ENCODE measurements at places on chromosomes 5 and 9. TPM values are rescaled to one million over a fixed set of nuclear protein-coding genes. Genes with fewer than 3 reads are reported as not detected.

The SAXO1 gene
- not detected for polyA plus RNA-seq

The F2RL2 gene
- not detected for polyA plus RNA-seq

The TAS2R1 gene
- polyA plus RNA-seq: not detected

The OR2V1 gene
- polyA plus RNA-seq: not detected

DNA sequence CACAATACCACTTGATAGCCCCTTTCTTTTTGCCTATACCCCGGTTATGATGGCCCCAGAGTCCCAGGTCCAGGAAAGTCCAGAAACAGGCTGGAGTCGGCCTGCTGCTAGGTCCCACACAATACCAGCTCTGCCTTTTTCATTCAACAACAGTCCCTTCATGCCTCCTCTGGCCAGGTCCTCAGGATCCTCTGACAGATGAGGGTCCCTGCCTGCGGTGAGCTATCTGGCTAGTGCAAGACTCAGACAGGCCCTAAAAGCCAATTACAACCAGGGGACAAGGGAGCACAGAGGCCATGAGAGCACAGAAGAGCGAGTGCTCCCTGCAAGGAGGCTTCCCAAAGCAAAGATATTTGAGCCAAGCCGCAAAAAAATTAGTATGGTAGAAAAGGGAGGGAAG is 84.8 kb upstream of the ZBTB43 start:
- DNase-seq: no peak

GRCh38 chr5:148408092-148408491 is 24.3 kb downstream of the FBXO38 start:
- DNase-seq: no peak

DNA sequence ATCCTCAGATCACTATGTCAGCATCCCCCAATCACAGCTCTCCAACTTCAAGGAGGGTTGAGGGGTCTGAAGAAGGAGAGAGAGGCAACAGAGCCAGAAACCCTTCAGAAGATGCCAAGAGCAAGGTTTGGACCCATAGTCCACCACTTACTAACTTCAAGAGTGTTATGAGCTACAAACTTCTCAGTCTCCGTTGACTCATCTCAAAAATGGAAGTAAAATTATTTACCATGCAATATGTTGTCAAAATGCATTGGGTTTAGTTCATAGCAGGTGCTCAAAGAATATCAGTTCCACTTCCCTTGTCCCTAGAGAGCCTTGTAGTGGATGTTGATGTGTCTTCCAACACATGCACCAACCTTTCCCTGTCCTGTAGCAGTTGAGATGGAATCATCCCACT is 116.0 kb downstream of the KCNIP1 start:
- DNase-seq: no peak

- DNase-seq: no peak
Measured at GRCh38 chr5:53730943-53731342, 170.5 kb downstream of the NDUFS4 start.

DNA sequence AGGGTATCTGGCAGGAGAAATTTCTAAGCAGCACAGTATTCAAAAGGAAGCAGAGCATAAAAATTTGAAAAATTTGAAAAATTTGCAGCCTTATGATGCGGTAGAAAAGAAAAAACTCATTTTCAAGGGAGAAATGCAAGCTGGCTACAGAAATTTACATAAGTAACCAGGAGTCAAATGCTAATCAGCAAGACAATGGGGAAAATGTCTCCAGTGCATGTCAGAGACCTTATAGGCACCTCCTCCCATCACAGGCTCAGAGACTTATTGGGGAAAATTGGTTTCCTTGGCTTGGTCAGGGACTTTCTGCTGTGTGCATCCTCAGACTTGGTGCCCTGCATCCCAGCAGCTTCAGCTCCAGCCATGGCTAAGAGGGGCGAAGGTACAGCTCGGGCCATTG is 35.8 kb downstream of the IZUMO3 start:
- DNase-seq: no peak

- DNase-seq: no peak
Measured at GRCh38 chr5:95130941-95131340, 154.0 kb downstream of the MCTP1 start.

DNA sequence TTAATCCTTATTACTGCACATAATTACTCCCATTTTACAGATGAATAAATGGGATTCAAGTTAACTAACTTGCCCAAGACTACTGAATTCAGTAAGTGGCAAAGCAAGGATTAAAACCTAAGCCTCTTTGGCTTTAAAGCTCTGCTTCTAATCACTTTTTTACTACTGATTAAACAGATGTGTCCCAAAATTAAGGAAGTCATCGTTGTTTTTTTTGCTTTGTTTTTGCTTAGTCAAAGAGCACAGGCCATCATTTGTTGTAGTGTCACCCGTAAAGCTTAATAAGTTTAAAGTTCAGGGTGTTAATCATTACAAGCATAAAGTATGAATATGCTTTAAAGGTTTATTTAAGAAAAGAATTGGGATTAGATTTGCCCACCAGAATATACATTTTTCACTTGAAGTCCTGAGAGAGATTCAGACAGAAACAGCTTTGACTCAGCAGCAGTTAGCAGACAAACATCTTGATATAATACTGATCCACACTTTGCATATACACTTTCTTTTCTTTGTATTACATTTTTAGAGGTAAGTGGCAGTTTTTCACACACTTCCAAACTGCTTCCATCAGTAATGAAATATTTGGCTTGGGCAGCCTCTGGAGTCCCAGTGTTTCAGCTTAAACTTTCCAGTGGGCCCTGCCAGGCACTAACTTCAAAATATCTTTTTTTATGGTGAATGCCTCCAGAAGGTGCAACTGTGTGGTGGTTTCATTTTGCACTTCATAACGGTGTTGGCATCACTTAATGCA is 52.7 kb downstream of the PIK3R1 start:
- DNase-seq: no peak

DNA sequence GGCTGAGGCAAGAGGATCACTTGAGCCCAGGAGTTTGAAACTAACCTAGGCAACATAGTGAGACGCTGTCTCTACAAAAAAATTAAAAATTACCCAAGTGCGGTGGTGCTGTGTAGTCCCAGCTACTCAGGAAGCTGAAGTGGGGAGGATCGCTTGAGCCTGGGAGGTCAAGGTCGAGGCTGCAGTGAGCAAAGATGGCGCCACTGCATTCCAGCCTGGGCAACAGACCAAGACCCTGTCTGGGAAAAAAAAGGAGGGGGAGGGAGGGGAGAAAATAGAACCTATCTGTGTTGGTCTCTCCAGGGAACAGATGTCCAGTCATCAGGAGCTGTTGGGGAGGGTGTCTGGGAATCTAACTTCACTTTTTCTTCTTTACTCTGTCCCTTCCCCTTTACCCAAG is 24.3 kb downstream of the MAT2B start:
- no peak for DNase-seq

- peak; percentile 76 for DNase-seq
Measured at GRCh38 chr5:127757576-127757975, 54.4 kb downstream of the CCDC192 start.

DNA sequence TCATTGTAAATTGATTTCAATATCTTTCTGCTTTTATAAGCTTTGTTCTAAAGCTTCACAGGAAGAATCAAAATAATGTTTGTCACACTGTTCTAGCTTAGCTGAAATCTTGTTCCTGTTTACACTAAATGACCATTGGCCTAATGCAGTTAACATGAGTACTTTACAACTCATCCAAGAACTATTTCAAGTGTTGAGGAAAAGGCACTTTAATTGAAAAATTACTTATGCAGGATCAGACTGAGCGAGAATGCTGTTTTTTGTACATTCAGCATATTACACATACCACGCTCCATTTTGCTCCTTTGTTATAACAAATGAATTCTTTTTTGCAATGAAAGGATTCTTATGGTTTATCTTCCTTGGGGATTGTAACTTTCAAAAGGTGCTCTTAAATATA is 22.4 kb upstream of the SMIM15 start:
- no peak for DNase-seq

DNA sequence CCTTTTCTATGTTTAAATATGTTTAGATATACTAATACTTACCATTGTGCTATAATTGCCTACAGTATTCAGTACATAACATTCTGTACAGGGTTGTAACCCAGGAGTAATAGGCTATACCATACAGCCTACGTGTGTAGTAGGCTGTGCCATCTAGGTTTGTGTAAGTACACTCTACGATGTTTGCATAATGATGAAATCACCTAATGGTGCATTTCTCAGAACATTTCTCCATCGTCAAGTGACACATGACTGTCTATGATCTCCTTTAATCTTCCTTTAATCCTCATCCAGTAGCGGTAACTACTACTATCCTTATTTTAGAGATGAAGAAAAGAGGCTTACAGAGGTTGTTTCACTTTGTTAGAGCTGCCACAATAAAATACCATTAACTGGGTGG is 369.2 kb downstream of the PLK2 start:
- DNase-seq: no peak

DNA sequence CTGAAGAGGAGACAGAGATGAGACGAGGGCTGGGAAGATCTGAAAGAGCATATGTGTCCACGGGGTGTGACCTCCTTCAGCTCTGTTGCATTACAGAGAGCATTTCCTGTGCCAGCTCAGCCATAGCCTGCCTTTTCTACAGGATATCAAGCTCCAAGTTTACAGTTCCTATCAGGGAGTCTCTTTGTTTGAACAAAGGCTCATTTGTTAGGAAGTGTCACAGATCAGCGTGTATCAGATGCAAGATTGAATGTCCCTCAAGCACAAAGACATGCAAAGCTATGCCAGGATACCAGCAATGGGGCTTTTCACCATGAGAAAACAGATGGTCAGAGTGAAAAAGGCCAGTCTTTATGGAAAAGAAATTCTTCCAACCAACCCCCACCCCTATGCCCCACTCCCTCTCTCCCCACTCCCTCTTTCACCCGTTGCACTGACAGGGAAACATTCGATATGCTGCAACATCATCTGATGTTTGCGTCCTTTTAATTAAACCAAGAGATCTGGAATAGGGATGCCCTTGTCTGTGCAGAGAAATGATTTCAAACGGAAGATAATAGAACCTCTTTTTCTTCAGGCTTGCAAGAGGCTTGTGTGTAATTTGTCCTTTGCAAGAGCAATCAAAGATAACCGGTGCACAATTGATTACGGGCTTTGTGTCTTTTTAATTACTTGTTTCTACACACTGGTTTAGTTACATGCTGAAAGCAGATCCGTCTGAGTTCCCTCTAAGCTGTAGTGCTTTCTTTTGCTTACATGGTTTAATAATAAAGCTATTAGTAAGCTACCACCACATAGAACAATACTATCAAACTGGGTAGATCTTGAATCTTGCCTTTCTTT is 263.1 kb upstream of the RGMB start:
- peak; percentile 61 for DNase-seq

All from brain (organoid and tissue), 16 donors.